CD4-positive, CD25-positive, alpha-beta regulatory T cell (primary cell): ENCODE measurements at places on chromosomes 13 and 19. TPM values are rescaled to one million over a fixed set of nuclear protein-coding genes. Genes with fewer than 3 reads are reported as not detected.

DNA sequence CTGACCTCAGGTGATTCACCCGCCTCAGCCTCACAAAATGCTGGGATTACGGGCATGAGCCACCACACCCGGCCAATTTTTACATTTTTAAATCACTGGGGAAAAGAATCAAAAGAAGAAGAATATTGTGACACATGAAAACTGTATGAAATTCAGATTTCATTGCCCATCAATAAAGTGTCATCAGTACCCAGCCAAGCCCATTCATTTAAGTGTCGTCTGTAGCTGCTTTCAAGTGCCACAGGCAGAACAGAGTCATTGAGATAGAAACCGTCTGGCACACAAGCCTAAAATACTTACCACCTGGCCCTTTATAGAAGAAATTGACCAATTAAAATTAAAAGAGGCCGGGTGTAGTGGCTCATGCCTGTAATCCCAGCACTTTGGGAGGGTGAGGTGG lies 15.3 kb downstream of the COLGALT1 start:
- no peak for DNase-seq

DNA sequence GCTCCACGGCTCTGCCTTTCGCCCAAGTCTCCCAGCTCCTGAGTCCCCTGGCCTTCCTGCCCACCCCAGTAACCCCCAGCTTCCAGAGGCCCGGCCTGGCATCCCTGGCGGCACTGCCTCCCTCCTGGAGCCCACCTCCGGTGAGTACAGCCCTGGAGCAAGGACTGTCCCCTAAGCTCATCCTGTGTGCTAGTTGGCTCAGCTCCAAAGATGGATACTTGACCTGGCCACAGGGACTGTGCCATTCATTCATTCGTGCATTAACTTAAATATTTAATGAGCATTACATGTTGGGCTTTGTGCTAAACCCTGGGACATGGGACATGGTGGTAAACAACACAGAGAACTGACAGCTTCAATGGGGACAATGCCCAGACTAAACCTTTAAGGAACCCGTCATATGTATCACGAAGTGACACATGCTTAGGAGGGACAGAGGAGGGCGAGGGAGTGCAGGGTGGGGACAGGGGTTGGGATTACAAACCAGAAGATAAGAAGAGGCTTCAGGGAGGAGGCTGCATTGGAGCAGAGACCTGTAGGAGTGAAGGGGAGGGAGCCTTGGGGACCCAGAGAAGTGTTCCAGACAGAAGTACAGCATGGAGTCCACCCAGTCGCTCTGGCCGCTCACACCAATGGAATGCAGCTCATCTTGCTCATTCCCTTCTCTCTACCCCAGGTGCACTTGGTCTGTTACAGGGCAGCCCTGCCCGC lies 6.9 kb upstream of the OVOL3 start:
- no peak for DNase-seq

The GSK3A gene
- polyA plus RNA-seq, result 13.1 TPM

DNA sequence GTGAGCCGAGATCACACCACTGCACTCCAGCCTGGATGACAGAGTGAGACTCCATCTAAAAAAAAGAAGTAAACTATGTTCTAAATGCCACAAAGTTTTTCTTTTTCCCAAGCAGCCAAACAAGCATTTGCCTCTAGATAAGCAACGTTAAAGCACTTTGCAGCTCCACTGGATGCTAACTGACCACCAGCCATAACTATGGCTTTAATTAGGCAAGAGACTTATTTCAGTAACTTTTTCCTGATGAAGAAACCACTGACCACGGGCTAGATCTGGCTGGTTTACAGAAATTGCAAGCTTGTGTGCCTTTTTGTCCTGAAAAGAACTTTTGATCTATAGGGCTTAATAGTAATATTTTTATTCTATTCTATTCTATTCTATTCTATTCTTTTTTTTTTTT lies 22.1 kb downstream of the CD70 start:
- no peak for DNase-seq

The LRRC63 gene
- 0.20 TPM for polyA plus RNA-seq

DNA sequence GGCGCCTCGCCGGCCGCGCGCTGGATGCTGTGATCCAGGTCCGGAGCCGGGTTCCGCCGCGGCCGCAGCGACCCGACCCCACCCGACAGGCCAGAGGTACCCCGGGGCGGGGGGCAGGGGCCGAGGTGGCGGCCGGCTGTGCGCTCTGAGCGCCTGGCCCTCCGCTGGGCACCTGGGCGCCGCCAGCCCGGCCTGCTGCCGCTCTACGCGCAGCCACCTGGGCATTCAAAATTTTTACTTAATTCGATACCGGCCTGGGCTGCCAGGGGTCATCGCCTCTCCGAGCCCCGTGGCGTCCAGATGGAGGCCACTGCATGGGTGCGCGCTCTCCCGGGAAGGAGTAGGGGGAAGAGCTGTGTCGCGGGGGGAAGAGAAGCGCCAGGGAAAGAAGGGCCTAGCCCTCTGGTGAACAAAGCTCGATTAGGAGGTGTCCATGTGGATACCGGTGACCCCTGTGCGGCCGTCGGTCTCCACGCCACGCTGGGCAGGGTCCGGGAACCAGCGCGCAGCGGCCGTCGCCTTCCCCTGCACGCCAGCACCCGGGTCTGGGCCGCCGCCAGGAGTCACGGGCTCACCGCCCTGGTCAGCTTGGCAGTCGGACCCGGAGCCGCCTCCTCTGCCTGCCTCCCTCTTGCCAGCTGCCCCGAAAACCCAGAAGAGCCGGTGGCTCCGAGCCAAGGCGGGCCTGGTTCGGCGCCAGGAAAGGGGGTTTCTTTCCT lies 666 bp downstream of the BIVM start:
- DNase-seq, result no peak

DNA sequence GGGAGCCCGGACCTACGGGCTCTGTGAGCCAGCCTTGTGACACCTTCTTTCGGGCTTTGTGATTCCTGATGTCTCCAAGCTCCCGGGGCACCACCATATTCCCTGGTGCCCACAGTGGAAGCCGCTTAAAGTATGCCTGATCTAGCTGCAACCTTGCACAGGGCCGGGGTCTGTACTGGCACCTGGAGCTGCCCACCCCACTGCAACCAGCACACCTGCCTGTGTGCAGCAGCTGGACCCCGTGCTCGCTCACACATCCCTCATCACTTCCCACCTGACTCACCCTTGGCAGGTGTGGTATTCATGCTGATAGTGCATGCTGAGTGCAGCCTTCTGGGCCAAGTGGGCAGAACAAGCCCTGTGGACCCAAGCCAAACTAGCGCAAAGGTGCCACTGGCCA lies 1981.1 kb upstream of the PCDH20 start:
- no peak for DNase-seq

DNA sequence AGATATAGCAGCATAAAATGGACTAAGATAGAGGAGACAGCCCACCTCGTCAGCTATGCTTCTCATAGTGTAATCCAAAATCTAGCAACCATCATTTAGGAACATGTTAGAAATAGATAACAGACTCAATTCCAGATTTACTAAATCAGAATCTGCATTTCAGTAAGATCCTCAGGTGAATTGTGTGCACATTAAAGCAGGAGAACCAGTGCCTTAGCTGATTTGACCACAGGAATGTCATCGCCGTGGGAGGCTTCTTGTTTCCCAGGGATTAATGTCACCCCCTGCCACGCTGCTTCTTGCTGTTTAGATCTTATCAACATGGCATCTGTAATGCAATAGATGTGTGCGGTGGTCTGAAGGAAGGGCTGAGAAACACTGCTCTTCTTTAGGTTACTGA lies 84.0 kb downstream of the GPC5 start:
- no peak for DNase-seq

GRCh38 chr13:33575378-33575777 lies 242.6 kb upstream of the RFC3 start:
- DNase-seq, result no peak

DNA sequence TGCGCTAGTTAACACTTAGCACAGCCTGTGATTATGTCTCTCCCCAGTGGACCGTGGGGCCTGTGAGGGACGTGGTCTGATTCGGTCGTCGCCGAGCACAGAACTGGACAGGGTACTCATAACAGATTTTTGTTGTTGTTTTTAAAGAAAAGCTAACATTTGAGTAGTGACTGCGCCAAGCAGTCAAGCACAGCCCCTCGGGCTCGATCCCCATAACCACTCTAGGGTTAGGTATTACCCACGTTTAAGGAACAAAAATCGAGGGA lies 805 bp upstream of the PTOV1 start:
- no peak for DNase-seq

- DNase-seq, result peak; percentile 13
Observed at GRCh38 chr13:32537580-32538142, 934 bp downstream of the N4BP2L2 start.

GRCh38 chr13:33352526-33352925 lies 67.0 kb upstream of the STARD13 start:
- no peak for DNase-seq

GRCh38 chr19:20964798-20965197 lies 41.7 kb downstream of the ZNF85 start:
- DNase-seq, result no peak

GRCh38 chr19:49624967-49625910 lies 14.7 kb downstream of the RRAS start:
- no peak for DNase-seq

- no peak for DNase-seq
Observed at GRCh38 chr19:33130433-33130832, 1.5 kb upstream of the WDR88 start.

- no peak for DNase-seq
Observed at GRCh38 chr13:110478405-110479214, 82.9 kb downstream of the RAB20 start.
